CD4-positive, alpha-beta T cell treated with Interleukin-4 for 4 hours (primary cell): ENCODE measurements at places on chromosomes 16 and 17.

DNA sequence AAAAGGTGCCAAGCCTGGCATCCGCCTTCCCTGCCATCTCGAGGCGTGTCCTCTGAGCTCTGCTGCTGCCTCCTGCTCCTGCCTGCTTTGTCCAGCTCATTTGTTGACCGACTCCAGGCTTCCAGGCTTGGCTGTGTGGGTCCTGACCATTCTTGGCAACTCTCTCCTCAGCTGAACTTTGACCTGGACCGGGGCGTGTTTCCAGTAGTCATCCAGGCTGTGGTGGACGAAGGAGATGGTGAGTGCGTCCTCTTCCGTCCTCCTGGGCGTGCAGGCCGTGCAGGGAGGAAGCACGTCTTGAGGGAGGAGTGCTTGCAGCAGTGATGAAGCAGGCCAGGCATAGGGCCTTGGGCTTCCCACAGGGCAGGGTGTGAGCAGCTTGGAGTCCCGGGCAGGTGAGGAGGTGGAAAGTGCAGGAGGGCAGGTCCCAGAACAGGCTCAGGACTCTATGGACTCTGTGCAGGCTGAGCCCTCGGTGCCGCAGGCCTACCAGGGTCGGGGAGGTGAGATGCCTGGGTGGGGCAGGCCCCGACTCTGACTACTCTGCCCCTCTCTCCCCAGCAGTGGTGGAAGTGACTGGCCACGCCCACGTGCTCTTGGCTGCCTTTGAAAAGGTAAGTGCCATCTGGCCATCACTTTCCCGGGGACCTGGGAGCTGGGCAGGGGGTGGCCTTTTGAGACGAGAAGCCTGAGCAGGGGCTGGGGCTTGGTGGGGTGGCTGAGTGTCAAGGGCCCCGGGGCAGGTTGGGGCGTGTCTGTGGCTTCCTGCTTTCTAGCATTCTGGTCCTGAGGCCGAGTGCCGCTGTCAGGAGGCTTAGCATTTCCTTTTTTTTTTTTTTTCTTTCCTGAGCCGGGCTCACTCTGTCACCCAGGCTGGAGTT is 28.6 kb upstream of the NUDT16L1 start:
- DNase-seq = peak; percentile 68

- no peak for DNase-seq
Observed at GRCh38 chr17:51185763-51186332, 19.6 kb downstream of the NME2 start.

DNA sequence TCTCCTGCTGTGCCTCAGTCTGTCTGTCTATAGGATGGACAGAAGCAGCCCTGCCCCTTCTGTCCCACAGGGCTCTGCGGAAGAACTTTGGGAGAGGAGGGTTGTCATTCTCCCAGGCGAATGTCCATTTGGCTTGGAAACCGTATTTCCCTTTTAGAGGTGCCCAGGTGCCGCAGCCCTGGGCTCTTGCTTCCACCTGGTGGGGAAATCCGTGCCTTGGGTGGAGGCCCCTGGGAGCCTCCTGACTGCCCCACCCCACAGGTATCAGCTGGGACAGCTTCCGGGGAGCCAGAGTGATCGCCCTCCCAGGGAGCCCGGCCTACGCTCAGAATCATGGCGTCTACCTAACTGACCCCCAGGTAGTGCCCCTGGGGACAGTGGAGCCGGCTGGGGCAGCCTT is 12.7 kb downstream of the FCSK start:
- DNase-seq = no peak

GRCh38 chr17:42866631-42867575 is 15.9 kb downstream of the AOC3 start:
- DNase-seq = no peak

GRCh38 chr16:66383551-66383950 is 17.1 kb downstream of the CDH5 start:
- DNase-seq = no peak

GRCh38 chr16:10897134-10897533 is 20.1 kb downstream of the CIITA start:
- DNase-seq = no peak

- no peak for DNase-seq
Observed at GRCh38 chr17:17236295-17237025, 508 bp downstream of the FLCN start.

GRCh38 chr16:49524216-49524946 is 150.8 kb downstream of the C16orf78 start:
- DNase-seq = no peak

- DNase-seq = no peak
Observed at GRCh38 chr17:34301986-34302385, 16.4 kb downstream of the CCL11 start.

DNA sequence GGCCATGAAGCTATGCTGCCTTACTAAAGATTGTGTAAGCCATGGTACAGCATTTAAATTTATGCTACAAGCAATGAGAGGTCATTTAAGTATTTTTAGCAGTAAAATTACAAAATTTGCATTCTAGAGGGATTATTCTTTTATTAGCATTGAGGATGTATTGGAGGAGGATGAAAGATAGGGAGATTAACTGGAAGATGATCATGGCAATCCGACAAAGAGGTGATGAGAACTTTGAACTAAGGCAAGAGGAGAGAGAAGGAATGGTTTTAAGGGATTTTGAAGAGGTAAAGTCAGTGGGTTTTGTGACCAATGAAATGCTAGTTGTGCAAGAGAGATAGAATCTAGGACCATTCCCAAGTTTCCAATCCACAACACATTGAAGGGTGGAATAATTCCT is 129.9 kb downstream of the SNX11 start:
- no peak for DNase-seq

DNA sequence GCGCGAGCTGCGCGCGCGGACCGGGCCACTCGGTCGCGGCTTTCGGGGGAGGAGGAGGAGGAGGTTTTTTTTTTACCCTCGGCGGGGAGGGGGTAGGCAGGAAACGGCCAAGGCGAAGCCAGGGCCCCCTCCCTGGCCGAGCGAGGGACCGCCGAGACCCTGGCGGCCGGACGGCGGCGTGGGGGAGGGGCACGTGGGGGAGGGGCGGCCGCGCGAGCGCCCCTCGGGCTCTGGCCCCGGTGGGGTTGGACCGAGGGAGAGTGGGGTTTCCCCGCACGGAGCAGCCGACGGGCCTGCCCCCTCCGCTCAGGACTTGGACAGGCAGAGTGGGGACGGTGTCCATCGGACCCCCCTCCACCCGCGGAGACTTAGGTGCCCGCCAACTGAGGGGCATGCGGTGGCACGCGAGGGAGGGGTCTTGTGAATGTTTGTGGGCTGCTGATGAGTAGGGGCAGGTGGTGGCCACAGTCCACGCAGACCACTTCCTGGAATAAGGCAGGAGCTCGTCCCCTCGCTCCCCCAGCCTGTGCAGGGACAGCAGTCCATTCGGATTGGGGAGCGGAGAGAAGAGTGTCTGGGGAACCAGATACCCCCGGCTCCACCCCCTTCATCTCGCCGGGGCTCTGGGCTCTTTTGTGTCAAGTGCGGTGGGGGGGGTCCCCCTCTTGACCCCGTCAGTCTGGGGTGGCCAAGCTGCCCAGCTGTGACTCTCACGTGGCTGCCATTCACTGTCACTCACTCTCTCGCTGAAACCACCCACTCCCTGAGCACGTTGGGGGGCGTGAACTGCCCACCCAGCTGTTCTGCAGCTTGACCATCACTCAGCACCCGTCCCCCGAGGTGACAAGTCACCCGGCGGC is 3.0 kb upstream of the CHD3 start:
- DNase-seq = peak; percentile 25

DNA sequence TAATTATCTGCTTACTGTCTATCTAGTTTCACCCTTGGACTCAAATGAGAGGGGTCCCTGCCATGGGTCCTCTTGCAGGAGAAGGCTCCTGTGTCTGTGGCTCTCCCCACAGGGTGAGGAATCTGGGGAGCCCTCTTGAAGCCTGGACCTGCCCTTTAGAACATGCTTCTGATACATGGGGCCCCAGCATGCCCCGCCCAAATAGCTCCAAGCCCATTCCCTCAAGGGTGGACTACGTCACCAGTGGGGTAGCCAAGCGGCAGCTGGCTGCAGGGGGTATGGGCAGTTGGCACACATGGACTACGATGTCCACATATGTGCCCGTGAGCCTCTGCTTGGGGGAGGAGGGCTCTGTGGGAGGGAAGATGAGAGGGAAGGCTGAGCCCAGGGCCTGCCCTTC is 39.3 kb downstream of the ARHGAP27 start:
- DNase-seq = no peak

DNA sequence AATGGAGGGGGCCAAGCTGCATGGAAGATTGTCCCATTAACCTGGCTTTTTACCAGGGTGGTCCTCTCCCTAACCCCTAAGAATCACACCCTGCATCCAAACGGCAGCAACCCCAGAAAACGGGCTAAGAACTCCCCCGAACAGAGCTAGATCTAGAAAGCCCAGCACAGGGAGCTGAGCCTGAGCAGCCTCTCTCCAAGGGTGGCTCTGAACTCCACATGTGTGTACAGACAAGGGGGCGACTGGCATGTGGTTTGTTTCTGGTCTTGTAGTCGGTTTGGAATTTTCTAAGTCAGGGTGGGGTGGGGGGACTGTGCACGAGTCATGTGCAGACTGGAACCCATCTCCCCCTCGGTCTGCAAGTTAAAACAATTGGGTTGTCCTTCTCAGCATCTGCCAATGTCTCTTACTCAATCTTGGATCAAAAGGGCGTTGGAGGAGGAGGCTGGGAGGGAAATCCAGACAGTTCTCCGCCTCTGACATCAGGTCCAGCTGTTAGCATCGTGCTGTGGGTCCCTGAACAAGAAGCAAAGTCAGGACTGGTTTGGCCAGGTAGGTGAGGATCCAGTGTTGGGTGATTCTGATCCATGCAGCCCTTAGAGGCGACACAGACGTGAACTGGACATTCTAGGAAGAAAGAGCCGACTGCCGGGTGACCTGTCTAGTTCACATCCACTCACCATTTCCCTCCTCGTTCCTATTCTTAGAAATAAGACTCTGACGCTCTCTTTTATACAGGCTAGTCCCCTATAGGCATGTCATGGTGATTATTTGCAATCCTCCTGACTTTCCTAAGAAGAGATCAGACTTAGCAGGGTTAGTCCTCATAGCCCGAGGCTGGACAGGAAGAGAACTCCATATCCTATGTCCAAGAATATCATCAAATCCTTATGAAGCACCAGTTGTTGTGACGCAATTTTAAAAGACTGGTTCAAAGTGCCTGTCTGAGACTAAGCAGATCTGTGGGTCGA is 381.8 kb downstream of the SOX9 start:
- DNase-seq = no peak

- no peak for DNase-seq
Observed at GRCh38 chr16:78515421-78515820, 416.0 kb downstream of the WWOX start.

DNA sequence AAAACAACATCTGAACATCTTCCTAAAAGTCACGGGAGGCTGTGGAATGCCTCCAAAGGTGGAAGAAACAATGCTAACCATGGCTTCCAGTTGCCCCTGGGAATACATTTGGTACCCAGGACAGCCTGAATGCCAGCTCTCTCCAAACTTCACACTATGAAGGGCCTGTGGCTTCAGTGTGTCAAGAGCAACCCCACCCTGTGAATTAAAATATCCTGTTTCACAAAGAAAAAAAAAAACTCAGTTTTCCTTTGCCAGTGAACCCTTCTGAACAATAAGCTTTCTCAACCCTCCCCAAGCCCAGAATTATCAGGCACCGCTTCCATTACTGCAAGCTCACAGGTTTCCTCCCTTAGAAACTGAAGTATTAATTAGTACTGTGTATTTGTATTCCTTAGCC is 69.8 kb downstream of the SLC39A11 start:
- no peak for DNase-seq

GRCh38 chr16:76277460-76278030 is 344 bp downstream of the CNTNAP4 start:
- DNase-seq = no peak

- no peak for DNase-seq
Observed at GRCh38 chr17:33628500-33629346, 335.6 kb upstream of the ASIC2 start.

GRCh38 chr16:69105501-69106361 is at the start of gene HAS3:
HAS3 (plus strand) TSS chr16:69105653; CDS start chr16:69109396, 3,743 bp downstream.
- peak; percentile 10 for DNase-seq
